ENCODE measurements at places on chromosomes 12 and 14.

DNA sequence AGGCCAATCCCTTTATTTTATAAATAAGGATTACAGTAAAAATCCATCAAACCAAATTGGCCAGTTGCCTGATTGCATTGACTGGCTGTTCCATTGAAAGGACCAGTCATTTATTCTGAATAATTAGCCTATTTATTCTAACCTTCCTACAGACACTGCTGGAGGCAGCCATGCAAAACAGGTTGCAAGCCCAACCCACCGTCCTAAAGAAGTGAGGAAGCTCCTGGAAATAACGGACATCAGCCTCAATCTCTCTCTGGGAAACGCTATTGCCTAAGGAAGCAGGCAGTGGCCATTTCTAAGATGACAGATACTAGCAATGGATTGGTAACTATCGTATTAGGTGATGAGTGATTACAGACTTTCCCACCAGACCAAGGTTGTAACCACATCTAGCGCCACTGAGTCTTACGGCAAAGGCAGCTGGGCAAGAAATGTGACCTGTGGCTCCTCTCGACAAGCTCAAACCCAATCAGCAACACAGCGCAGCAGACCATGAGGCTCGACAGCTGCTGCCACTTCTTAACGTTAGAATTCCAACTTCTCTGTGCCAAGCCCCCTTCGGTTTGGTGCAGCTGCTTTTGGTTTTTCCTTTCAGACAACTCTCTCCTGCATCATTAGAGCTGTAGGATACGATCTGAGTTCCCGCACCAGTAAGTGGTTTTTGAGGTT lies 134.2 kb downstream of the KCNK10 start:
- H3K27me3 ChIP-seq, result peaks cover 48% of the 10 kb centered on the region
- H3K4me3 ChIP-seq, result peak overlapping the region; percentile 64
- no peaks in the 10 kb centered on the region for H3K36me3 ChIP-seq
- no peak for DNase-seq

DNA sequence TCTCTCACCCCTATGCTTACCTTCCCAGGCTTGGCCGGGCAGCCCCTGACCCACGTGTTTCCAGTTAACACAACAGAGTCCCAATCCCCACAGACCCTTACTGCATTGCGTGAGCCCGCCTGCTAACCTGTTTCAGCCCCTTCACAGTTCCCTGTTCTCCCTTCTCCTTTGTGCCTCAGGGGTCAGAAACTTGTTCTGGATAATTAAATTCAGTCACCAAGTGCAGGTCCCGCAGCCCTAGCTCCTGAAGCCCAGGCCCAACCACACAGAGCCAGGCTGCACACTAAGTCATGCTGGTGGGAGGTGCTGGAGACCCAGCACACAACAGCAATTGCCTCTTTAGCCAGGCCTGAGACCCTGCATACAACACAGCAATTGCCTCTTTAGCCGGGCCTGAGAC lies 9.6 kb downstream of the ISM2 start:
- no peak for DNase-seq
- H3K27me3 ChIP-seq, result no peaks in the 10 kb centered on the region
- H3K36me3 ChIP-seq, result no peaks in the 10 kb centered on the region
- H3K27ac ChIP-seq, result no peak overlapping the region

GRCh38 chr12:106999446-106999845 lies 12.5 kb upstream of the MTERF2 start:
- no peaks in the 10 kb centered on the region for H3K4me1 ChIP-seq
- H3K4me3 ChIP-seq, result no peak overlapping the region

GRCh38 chr12:6570264-6570887 lies 2.3 kb upstream of the NOP2 start:
- H3K36me3 ChIP-seq, result peaks cover 17% of the 10 kb centered on the region
- peaks cover 30% of the 10 kb centered on the region for H3K4me1 ChIP-seq
- no peaks in the 10 kb centered on the region for H3K27me3 ChIP-seq
- peak overlapping the region; percentile 67 for H3K27ac ChIP-seq

DNA sequence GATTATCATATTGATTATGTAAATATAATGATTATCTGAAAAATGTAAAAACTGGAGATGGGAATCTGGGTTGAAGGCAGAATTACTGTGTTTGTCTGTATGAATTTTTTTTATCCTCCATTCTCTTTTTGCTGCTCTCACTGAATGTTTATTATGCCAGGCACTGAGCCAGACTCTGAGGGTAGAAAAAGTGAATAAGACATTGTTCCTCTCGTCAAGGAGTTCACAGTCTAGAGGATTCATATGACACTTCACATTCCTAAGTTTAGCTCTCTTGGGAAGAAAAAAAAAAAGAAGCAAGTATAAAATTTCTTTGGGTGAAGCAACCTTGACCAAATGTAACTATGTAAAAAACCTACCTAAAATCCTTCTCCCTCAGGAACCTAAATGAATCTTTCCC lies 120.9 kb upstream of the LMO3 start:
- H3K27ac ChIP-seq, result no peak overlapping the region
- DNase-seq, result no peak
- no peak overlapping the region for H3K4me3 ChIP-seq
- no peaks in the 10 kb centered on the region for H3K36me3 ChIP-seq

DNA sequence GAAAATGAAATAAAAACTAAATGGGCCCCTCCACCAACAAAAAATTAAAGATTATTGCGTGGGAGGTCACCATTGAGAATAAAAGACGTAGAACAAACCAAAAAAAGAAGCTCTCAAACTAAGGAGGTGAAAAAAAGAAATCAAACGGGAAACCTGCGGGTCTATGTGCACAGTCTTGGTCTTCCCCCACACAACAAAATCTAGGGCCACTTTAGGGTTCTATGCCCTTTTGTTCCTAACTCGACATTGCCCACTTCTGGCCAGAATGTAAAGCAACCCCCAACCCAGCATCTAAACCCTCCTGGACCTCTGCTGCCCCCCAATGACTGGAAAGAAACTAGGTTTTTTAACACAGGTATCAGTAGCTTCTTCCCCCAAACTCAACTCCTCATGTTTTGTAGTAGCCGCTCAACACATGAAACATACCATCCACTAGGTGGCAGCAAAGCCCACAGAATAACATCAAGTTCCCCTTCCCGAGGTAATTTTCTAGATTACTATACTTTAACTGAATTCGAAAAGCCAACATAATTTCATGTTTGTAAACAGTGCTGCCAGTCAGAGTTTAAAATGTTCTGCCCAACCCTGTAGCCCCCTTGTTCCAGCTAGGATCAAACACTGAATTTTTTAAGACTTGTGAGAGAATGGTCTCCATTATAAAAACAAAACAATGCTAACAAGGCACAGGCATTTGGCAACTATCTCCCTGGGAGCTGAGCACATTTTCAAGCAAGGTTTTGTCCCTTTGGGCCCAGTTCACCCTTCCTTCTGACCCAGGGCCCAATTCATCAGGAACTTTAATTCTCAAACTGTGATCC lies 18.7 kb downstream of the DAD1 start:
- peak; percentile 75 for DNase-seq
- no peaks in the 10 kb centered on the region for H3K36me3 ChIP-seq
- H3K27ac ChIP-seq, result peak overlapping the region; percentile 100
- no peaks in the 10 kb centered on the region for H3K27me3 ChIP-seq
- peaks cover 40% of the 10 kb centered on the region for H3K4me1 ChIP-seq
- H3K4me3 ChIP-seq, result peak overlapping the region; percentile 84

DNA sequence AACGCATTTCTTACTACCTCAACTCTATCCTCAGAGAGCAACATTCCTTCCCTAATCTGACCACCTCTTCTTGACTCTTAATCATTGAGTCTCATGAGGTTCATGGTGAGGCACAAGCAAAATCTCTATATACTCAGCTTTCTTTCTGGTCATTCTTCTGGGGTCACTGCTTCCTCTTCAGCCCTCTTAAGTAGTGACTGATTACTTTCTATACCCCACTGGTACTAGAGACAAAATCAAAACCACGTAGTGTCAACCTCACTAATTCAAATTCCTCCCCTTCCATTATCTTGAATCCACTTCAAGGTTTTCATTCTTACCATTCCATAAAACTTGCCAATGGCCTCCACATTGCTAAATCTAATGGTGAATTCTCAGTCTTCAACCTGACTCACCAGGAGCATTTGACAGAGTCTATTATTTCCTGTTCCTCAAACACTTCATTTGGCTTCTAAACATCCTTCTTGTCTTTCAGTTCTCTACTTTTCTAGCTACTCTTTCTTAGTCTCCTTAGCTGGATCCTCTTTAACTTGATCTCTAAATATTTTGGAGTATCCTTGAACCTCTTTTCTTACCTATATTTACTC lies 6.8 kb downstream of the WDHD1 start:
- H3K27ac ChIP-seq, result peak overlapping the region; percentile 67
- no peak for DNase-seq
- H3K4me3 ChIP-seq, result no peak overlapping the region
- H3K4me1 ChIP-seq, result peaks cover 9% of the 10 kb centered on the region

GRCh38 chr14:21026274-21026987 lies 1.6 kb upstream of the NDRG2 start:
- H3K36me3 ChIP-seq, result peaks cover 2% of the 10 kb centered on the region
- DNase-seq, result no peak
- peak overlapping the region; percentile 66 for H3K27ac ChIP-seq
- peaks cover 21% of the 10 kb centered on the region for H3K4me1 ChIP-seq

DNA sequence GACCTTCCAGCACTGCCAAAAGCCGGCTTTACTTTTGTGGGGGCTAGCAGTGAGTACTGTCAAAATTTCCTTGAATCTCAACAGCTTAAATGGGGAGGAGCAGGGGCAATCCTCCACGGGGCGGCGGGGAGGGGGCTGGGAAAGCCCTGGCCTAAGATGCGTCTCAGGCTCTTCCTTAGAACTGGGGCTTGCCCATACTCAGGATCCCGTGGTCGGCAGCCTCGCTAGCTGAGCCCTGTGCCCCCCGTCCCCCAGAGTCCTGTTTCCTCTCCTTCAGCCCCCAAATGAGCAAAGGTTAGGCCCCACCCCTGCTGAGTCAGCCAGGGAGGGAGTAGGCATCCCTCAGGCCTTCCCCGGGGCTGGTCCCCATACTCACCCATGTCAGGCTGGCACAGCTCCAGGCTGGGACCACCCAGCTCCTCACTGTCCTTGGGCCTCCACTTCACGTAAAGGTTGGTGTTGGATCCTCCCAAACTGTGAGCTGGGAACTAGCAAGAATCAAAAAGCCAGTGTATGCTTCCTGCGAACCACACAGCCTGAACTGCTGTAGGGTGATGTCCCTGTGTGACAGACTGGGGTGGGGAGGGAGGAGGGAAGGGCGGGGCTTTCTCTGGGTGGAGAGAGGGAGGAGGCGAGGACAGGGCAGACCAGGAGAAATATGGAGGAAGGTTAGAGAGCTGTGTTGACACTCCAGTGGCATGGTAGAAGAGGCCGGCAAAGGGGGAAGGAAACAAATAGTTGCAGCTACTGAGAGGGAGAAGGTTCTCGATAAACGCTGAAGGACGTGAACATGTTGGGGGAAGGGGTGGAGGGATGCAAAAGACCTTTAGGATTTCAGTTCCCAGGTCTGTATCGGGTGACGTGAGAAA lies 5.9 kb upstream of the BAZ2A start:
- no peaks in the 10 kb centered on the region for H3K27me3 ChIP-seq
- peaks cover 5% of the 10 kb centered on the region for H3K36me3 ChIP-seq
- peaks cover 49% of the 10 kb centered on the region for H3K4me1 ChIP-seq
- H3K27ac ChIP-seq, result peak overlapping the region; percentile 95
